ENCODE measurements at places on chromosomes 12 and 14.

DNA sequence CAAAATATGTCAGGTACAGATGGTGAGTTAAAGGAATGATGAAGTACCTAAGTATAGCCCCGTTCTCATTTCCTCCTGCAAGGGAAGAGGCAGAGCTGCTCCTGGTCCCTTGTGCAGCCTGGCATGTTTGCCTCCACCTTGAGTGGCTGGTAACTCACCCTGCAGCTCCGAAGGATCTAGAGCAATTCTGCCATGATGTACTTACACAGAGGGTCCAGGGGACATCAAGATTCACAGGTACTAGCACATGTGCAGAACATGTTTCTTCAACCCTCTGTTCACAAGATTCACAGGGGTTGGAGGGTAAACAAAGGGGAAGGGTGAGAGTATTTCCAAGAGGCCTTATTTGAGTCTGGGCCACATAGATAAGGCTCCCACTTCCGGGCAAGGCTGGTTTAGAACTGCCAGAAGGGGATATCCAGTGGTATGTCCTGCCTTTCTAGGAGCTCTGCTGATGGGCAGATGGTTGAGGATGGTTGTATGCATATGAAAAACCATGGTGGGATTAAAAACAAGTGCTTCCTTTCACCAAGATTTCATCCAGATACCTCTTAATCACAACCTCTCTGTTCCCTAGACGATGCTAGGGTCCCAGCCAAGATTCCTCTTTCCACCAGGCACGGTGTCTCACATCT, 7.7 kb downstream of the DCTN2 start:
- DNase-seq, result no peak

GRCh38 chr12:107178776-107179175, 85.4 kb upstream of the CRY1 start:
- no peak for DNase-seq

- no peak for DNase-seq
Observed at GRCh38 chr14:45133683-45134050, 614 bp downstream of the FKBP3 start.

GRCh38 chr12:127060310-127060847, 1206.6 kb upstream of the TMEM132C start:
- no peak for DNase-seq

DNA sequence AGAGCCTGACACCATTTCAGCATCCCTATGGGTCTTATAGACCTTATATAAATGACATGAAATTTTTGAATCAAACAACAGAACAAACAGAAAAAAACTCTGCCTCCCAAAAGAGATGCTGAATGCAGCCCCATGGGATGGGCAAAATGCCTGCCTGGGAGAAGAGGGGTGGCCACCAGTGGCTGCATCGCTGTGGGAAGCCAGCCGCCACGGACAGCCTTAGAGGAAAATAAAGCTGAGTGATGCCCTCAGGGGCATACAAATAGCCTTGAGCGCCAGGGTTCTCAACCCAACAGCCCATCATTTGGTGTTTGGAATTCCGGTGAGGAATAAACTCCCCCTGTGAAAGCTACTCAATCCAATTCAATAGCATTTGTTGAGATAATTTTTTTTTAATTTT, 22.9 kb downstream of the SYNE3 start:
- DNase-seq, result no peak

- DNase-seq, result no peak
Observed at GRCh38 chr12:79818856-79819255, 116.0 kb downstream of the PPP1R12A start.

- DNase-seq, result peak; percentile 11
Observed at GRCh38 chr12:52645120-52645761, 6.8 kb downstream of the KRT2 start.

DNA sequence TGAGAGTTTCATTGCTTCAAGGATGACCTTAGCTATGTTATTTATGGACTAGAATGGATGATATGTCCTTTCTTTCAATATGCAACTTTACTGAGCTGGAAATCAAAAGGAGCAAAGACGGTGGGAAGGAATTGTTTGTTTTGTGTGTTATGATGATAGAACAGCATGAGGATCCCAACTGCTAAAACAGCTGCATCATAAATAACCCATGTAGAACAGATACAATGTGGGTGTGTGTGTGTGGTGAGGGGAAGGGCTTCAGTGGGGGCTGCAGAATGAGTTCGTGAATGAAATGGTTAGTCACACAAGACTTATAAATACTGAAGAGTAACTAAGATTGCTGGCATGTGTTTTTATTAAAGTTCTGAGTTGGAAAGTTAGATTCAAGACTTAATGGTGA, 80.1 kb downstream of the DACT1 start:
- no peak for DNase-seq

DNA sequence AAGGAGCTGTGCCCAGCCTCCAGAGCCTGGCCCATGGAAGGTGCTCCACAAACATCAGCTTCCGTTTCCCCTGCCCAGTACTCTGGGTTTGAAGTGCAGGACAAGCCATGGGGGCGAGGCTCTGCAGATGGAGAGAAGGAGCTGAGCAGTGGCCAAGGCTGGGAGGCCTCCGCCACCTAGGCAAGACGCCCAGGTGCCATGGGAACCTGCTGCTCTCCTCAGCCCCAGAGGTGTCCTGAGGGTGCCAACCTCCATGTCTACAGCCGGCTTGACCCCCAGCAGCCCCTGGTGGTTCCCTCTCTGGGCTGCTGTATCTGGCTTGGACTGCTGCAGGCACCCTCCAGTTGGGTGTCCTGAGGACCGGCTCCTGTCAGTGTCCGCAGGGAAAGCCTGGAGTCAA, 12.4 kb downstream of the KRT71 start:
- DNase-seq, result no peak

- DNase-seq, result no peak
Observed at GRCh38 chr12:92444763-92445162, 258.0 kb upstream of the PLEKHG7 start.

- DNase-seq, result no peak
Observed at GRCh38 chr14:61279082-61279481, 2.1 kb downstream of the TMEM30B start.

GRCh38 chr14:91008759-91009409, 51.6 kb downstream of the RPS6KA5 start:
- no peak for DNase-seq

DNA sequence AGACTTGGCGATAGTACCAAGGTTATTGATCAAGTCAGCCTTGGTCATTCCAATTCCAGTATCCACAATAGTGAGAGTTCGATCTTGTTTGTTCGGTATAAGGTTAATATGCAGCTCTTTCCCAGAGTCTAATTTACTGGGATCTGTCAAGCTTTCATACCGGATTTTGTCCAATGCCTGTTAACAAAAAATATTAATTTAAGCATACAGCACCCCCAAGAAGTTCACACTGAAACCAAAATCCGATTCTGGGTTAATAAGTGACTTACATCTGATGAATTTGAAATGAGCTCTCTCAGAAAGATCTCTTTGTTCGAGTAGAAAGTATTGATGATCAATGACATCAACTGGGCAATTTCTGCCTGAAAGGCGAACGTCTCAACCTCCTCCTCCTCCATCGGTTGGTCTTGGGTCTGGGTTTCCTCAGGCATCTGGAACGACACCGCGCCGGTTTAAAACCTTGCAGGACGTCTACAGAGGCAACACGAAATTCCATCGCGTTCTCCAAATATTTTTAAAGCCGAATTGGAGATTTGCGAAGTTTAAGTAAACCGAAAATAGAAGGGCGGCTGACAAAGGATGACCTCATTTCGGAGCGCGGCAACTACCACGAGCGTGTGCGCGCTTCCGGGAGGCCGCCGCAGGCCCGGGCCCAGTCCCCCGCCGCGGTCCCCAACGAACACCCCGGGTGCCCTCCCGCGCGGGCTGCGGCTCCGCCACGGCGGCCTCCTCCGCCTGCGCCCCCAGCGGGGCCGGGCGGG, 716 bp downstream of the HSP90AA1 start:
- DNase-seq, result peak; percentile 31

DNA sequence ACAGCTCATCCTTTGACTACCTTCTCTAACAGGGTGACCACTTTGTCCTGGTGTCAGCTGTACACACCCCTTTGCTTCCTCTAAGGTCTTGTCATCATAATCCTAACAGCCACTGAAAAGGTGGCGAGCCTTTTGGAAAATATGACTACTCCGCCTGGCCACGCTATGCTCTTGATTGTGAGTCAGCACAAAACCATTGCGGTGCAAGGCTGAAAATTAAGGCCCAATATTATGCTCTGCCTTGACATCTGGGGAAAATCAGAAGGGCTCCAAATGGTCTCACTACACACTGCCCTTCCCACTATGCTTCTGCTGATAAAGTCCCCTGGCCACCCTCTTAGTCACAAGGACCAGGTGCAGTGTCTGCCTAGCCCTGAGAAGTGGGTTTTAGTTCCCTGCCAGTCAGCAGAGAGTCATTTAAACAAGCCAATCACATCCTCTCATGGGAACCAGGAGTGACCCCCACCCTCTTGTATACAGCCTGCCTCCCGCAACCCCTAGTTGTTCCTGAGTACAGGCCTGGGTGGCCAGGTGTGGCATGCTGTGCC, 34.3 kb downstream of the FGD6 start:
- DNase-seq, result no peak

GRCh38 chr14:48914921-48915320, 671.3 kb downstream of the RPS29 start:
- DNase-seq, result no peak

GRCh38 chr12:52186118-52186840, 5.5 kb downstream of the KRT80 start:
- no peak for DNase-seq

DNA sequence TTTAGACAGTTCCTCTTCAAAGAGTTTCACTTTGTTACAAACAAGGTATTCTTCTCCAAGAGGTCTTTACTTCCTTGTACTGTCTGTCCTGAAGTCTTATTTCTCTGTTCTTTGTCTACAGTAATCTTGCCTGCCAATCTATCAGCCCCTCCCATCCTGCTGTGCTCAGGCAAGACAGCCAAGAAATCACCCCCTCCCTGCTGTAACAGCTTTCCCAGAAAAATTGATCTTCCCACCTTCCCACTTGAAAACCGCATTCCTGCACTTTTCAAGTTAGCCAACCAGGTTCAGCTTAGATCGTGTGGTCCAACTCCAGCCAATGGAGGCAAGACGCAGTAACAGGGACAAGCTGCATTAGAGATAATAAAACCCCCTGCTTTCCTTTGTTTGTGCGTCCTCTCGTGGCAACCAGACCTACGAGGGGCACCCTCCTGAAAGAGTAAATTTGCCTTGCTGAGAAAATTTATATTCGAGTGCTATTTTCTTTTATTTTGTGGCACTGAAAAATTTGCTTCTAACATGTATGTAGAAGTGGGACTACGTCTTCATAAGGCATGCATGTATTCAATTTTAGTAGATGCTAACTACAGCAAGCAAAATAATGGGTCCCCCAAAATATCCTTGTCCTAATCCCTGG, 46.5 kb upstream of the ESR2 start:
- DNase-seq, result no peak

- DNase-seq, result no peak
Observed at GRCh38 chr12:104998423-104999346, 12.6 kb downstream of the NOPCHAP1 start.

DNA sequence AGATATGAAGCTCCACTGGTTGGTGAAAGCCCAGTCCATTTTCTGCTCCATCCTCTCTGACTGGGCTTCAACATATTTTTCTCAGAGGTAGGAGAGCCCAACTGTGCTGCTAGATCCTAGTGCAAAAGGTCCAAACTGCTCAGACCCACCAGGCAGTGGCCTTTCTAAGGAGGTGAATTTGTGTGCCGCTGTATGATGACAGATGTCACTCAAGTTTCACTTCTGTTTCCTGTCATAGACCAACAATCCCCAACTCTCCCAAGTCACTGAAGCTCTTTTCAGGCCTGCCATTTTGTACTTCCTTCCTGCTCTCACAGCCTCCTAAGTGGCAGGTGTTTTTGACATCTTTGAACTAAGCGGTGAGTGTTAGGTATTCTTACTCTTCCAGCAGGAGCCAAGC, 16.4 kb upstream of the RNASE4 start:
- no peak for DNase-seq

GRCh38 chr14:59484639-59485175, 390 bp downstream of the JKAMP start:
- DNase-seq, result no peak

DNA sequence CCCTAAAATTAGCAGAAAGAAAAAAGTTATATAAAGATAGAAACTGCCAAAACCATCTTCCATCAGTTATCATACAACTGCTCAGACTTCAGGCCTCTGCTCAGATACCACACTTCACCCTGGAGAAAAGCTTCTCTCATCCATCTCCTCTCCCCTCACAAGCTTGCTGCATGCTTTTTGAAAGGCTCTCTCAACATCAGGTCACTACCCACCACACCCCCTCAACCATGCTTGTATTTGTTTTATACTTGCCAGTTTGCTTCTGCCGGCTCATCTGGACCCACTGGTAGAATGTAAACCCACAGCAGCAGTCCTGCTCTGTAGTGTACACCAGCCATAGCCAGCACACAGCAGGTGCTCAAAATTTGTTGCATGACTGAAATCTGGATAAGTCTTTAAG, 8.8 kb downstream of the PPP1CC start:
- DNase-seq, result no peak

DNA sequence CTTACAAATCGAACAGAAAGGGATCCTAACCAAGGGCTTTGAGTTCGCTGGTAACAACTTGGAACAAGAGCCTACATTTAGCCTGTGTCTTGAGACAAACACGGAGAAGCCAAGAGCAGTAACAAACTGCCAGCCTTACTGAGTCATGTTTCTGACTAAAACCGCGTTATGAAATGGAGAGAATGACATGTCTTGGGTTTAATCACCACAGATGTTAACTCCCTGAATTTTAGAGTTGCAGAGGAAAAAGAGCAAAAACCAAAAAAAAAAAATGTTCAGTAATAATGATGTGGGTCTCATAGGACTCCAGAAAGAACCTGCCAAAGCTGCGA, 1.0 kb downstream of the BLTP3B start:
- DNase-seq, result no peak

- DNase-seq, result no peak
Observed at GRCh38 chr14:58415636-58416547, 11.4 kb downstream of the TIMM9 start.

GRCh38 chr12:47082283-47082682, 2.5 kb upstream of the AMIGO2 start:
- no peak for DNase-seq

DNA sequence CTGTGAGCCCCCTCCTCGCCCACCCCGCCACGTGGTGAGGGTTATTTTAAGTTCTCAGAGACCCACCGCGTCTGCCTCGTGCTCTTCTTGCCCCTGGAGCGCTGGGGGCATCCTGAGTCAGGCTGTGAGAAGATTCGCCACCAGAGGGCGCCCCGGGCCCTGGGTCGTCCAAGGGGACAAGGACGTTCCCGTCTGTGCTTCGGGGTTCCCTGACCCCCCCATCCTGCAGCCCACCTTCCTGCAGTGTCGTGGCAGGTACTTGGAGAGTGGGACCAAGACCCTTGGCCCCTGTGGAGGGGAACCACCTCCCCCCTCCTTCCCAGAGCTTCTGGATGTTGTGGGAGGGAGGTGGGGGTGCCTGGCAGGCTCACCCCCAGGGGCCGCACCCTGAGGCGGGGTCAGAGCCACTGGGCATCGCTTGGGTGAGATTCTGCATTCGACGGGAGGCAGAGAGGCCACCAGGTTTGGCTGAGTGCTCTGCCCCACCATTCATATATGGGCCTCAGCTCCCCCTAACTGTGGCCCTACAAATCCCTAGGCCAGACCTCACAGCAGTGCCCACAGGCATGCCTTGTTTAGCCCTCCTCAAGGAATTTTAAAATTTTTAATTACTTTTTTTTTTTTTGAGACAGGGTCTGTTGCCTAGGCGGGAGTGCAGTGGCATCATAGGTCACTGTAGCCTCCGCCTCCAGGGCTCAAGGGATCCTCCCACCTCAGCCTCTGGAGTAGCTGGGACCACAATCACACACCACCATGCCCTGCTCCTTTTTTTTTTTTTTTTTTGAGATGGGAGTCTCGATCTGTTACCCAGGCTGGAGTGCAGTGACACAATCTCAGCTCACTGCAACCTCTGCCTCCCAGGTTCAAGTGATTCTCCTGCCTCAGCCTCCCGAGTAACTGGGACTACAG, 17.0 kb downstream of the RHOF start:
- DNase-seq, result peak; percentile 68

GRCh38 chr12:97951717-97952116, 489.1 kb downstream of the RMST start:
- DNase-seq, result no peak
